Heart left ventricle (tissue), 16 donors: ENCODE measurements at places on chromosomes 2 and 18. TPM values are rescaled to one million over a fixed set of nuclear protein-coding genes. Genes with fewer than 3 reads are reported as not detected.

Gene EFEMP1
- 11.3 TPM for polyA plus RNA-seq

Gene ASAP2
- 8.0 TPM for polyA plus RNA-seq

Gene HOXD8
- polyA plus RNA-seq: 0.42 TPM

Gene KCNE4
- polyA plus RNA-seq: 1.5 TPM

Gene CCDC74B
- 0.50 TPM for polyA plus RNA-seq

Gene LOXL3
- 1.5 TPM for polyA plus RNA-seq

GRCh38 chr2:211737282-211737681, 801.3 kb downstream of the ERBB4 start:
- DNase-seq: no peak

DNA sequence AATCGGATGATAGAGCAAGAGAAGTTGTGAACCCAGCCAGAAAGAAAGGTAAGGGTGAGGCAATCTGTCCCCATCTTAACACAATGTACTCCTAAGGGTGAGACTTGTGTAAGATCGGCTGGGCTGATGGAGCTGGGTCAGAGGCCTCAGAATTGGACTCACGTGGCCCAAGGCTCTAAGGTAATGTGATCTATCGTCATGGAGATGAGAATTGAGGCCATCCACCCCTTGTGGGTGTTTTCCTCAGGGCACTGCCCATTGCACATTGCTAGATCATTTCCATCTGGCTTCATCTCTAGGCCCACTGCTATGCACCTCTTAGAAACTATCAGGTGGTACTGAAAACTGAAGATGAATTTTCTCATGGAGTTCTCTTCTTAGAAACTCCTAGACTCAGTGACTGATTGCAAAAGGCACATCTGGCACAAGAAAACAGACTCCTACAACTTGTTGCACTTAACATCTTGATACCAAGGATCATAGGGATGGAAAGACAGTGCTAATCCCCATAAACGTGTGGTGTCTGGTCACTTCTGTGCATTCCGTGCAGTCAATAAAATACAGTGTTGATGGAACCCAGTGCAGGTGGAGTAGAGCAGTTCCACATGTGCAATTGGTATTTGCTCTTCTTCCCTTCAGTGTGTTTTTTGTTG, 228.9 kb upstream of the FOSL2 start:
- no peak for DNase-seq

GRCh38 chr2:129661935-129662334, 317.5 kb upstream of the RAB6C start:
- no peak for DNase-seq

- no peak for DNase-seq
These were observed 66.5 kb upstream of the THUMPD2 start for GRCh38 chr2:39845460-39846146.

- no peak for DNase-seq
These were observed 35.2 kb upstream of the PKDCC start for GRCh38 chr2:42012651-42013050.

DNA sequence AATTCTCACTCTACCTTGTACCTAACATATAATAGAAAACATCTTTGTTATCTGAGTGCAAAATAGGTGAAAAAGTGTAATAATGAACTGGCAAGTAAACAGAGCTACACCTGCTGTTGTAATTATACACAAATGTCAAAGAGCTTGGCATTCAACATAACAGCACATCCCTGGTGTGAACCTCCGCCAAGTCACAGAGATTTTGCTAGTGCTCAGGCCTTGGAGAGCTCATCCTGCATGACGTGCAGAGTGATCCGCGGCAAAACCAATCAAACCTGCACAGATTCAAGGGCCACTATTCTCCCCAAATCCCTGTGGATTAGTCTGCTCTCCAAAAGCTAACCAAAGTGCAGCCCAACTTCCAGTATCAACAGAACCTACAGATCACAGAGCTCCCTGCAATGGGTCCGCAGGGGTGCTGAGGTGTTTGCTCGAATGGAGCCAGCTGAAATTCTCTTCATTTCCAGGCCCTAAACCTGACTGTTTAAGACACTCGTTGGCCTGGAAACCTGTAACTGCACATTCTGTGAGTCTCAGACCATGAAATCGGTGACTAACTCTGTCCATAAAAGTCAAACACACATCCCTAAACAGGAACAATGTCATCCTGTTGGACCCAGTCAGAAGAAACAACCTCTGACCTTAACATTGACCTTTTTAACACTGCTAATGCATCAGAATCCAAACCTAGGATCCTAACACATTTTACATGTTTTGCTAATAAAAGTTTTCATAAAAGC, 111.8 kb downstream of the EPB41L3 start:
- DNase-seq: no peak
